ENCODE measurements at places on chromosomes 11 and 22.

GRCh38 chr11:62676698-62677097 is 2.2 kb downstream of the UBXN1 start:
- no peak for DNase-seq

- DNase-seq: no peak
These were observed 17.0 kb upstream of the PSMA1 start for GRCh38 chr11:14537134-14537599.

GRCh38 chr22:36022162-36022561 is 6.5 kb downstream of the RBFOX2 start:
- DNase-seq: no peak

- DNase-seq: no peak
These were observed 15.8 kb downstream of the SCUBE2 start for GRCh38 chr11:9075556-9075955.

- DNase-seq: no peak
These were observed 112.6 kb downstream of the CADM1 start for GRCh38 chr11:115391598-115391997.

GRCh38 chr11:27626269-27626937 is 73.9 kb downstream of the BDNF start:
- DNase-seq: no peak

DNA sequence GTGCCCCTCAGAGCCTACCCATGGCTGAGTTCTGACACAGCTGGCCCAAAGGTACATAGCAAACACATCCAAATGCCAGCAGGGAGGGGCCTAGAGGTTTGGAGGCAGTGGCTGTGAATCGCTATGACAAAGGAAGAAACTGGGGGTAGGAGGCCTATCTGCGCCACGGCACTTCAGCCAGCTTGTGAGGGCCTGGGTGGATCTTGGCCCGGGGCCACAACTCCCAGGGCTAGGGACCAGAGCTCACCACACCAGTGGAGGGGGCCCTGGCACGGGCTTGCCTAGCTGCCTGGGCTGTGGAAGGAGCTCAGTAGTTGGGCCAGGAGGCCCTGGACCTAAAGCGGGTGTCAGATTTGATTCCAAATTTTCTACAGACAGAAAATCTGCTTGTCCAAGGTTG is 9.4 kb upstream of the NAP1L4 start:
- no peak for DNase-seq

- DNase-seq: no peak
These were observed 43.2 kb upstream of the UBASH3B start for GRCh38 chr11:122612123-122612824.

GRCh38 chr11:125941619-125942611 is 3.9 kb upstream of the VSIG10L2 start:
- peak; percentile 25 for DNase-seq

DNA sequence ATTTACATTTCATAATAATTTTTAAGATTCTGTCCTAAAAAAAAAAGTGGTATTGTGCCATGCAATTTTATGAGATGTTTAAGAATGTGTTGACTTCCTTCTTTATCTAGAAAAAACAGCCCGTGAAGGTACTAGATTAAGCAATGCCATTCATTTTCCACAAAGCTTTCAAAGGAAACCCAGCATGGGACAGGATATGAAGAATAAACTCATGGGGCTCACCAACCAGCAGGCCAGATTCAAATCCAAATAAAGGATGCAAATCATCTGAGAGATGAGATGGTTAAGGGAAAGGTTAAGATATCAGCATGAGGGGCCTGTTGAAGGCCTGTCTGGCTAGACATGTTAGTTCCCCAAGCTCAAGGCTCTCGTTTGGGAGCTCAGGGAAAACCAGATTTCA is 199.1 kb downstream of the SWAP70 start:
- no peak for DNase-seq

DNA sequence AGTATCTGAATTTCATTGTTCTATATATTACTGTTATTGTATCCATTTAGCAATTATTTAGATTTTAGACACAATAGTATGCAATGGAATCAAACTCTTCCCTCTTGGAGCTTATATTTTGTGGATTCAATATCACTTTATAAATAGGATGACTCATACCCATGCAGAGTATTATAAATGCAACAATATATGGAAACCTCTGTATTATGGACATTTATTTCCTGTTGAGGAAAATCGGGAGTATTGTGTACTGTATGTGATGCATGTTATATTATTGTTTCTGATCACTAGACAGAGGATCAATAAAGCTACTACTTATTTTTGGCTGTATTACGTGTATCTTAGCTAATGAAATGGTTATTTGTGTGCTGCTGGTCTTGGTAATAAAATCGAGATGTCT is 770 bp downstream of the METTL15 start:
- no peak for DNase-seq

- DNase-seq: no peak
These were observed 47.1 kb upstream of the EED start for GRCh38 chr11:86197448-86197847.

DNA sequence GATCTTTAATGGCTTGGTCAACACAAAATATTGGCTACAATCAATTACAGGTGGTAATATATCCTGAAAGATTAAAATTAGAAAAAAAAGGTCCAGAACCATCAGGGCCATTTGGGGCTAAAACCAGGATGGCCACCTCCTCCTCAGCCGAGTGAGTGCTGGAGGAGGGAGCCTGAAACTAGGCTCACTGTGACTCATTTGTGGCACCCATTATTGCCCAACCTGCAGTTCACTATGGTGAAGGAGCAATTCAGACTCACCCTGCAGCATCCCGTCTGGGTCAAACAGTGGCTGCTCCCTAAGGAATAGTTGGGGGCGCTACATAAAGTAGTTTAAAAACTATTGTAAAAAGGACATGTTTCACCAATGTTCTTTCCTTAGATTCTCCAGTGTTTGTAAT is 60.7 kb downstream of the GLYATL1 start:
- DNase-seq: no peak

DNA sequence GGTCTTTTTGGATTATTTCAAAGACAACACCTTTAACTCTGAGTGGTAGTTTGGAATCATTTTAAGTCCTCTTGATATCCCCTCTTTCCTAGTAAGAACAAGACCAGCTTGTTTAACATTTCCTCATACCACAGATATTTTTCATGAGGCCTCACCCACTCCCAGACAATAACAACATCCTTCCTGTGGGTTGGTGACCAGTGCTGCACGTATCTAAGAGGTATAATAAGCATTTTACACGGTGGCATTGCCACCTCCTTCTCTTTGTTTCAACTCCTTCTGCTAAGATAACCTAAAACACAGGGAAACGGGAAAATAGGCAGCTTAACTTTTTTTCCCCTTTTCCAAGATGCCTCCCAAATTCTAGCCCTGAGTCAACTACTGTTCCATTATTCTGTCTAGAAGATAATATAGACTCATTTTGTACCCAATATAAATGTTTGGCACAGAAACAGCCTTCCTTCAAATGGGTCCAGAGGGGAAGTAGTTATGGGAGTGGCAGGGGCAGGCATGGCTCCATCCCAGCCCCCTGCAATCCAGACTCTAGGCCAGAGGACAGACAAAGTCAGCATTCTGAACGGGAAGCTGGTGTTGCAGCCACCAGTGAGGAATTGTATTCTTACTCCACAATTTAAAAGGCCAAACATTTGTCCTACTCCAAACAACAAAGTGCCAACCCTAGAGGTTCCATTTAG is 28.5 kb downstream of the MAML2 start:
- no peak for DNase-seq

DNA sequence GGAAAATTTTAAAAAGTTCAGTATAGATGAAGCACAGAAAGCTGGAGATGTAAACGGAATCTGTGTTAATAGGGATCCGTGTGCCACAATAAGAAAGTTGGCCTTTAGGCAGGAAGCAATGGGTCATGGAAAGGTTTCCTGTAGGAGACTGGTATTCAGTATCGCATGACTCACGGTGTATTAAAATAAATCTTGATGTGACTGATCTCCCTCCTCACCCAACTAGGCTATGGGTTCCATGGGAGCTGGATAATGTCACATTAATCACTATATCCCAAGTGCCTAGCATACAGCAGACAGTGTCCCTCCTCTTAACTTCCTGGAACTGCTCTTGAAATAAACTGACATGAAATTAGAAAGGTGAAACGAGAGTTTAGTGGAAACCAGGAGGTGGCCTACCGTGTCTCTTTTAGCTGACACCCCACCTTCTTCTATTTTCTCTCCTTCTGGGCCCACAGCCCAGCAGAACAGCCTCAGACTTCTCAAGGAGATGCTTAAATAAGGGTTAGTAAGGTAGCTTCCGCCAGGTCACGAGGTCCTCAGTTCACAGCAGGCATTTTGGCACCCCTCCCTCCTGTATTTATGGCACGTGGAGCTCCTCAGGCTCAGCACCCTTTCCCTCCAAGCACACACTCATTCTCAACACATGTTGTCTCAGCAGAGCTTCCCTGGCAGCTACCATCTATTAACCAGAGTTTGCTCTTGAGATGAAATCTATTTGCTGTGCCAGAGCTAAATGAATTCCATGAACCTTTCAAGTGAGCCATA is 118.8 kb downstream of the NXPE2 start:
- DNase-seq: no peak

DNA sequence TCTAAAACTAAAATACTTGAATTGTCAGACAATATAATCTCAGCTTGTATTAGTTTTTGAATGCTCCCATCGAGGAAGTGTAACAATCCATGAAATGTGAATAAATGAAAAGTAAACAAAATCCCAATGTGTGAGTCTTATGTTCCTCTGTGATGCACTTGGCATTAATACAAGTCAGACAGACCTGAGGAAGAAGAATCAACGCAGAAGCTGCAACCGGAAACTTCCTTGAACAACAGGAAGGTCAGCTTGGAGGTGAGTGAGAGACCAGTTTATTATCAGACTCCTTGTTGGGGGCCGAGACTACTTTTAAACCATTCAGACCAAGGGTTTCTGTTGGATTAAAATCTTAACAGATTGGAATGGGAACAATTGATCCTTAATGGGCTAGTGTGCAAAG is 24.2 kb downstream of the NUP50 start:
- no peak for DNase-seq

DNA sequence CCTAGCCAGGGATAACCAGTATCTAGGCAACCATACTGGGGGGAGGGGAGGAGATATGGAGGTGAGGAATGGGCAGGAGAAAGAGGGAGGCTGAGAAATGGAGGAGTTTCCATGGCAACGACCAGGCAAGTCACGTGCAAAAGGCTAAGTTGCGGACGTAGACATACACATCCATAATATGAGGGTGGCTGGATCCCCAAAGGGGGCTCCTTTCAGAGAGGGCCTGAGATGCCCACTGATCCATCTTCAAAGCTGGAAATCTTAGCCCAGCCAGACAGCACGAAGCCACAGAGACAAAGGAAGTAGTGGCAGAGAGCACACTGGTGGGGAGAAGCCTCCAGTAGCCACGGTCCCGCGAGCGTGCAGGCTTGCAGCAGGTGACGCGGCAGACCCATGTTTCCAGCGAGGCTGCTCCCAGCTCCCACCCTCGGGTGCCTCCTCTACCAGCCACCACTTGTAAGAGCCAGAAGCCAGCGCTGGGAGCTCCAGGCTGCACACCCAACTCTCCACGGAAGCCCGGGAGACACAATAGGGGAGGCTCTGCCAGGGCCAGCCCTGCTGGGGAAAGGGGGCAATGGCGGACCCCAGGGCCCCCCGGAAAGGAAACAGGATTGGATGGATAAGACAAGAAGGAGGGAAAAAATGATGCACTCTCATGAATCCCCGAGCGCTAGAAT is 938 bp downstream of the FXYD6 start:
- DNase-seq: no peak

DNA sequence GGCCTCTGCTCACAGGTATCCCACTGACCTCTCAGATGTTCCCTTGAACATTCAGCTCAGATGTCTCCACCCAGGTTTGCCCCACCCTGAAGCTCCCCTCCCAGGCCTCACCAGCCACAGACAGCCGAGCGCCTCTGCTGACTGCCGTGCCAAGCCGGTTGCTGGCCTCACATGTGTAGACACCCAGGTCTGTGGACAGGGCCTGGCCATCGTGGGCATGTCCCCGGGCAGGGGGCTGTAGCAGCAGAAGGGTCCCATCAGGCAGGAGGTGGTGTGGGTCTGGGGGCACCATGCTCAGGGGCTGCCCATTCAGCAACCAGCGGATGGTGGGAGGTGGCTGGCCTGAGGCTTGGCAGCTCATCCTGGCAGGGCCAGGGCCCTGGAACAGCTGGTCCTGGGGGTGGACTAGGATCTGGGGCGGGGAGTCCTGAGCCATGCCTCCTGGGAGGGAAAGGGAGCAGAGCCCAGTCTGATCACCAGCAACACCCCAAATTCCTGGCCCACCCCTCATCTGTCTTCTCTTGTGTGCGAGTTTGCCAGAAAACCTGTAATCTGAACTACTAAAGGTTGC is 759 bp downstream of the ROBO4 start:
- DNase-seq: no peak

DNA sequence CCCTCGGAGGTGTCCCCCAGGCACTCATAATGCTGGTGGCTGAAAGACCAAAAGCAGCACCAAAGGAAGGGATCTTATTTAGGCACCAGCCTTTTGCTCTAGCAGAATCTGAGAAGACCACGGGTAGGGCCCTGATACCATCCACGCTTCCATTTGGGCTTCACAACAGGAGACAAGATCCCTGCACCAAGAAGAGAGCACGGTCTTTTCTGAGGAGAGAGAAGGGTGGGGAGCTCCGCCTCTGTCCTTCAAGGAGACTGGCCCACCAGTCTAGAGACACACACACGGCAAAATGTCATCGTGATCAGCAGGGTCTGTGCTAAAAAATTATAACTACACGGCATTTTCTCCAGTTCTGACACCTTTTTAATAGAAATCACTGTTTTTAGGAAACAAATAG is 9.8 kb downstream of the LARGE2 start:
- DNase-seq: no peak

- DNase-seq: no peak
These were observed 149.7 kb downstream of the LRRC4C start for GRCh38 chr11:41309716-41310115.

All from stimulated activated CD8-positive, alpha-beta memory T cell treated with anti-CD3 and anti-CD28 coated beads, Interleukin-15, amount 100 ng/mL, for 48 hours (primary cell).